ENCODE measurements at places on chromosomes 6 and 20.

GRCh38 chr6:127129251-127129650 lies 10.8 kb downstream of the RSPO3 start:
- no peak for DNase-seq

GRCh38 chr20:9647741-9648140 lies 133.4 kb downstream of the LAMP5 start:
- DNase-seq: no peak

DNA sequence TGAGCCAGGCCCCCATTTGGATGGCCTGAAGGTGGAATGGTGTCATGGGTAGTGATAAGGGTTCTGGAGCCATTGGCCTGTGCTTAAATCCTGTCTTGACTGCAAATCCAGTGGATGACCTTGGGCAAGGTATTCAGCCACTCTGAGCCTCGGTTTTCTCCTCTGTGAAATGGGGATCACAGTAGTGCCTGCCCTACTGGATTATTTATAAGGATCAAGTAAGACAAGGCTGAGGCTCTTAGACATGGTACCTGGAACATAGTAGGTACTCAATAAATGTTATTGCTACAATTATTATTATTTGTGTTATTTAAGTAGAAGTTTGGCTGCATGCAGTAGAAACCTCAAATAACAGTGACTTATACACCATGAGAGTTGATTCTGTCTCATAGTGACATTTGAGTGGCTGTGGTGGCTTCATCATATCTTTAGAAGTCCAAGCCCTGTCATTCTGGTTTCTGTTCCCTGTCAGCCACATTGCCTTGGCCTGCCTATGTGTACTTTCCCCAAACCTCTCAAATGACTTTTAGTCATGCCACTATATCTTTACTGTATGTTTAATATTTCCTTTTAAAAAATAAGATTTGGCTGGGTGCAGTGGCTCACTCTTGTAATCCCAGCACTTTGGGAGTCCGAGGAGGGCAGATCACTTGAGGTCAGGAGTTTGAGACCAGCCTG lies 37.6 kb upstream of the CHMP4B start:
- DNase-seq: no peak

DNA sequence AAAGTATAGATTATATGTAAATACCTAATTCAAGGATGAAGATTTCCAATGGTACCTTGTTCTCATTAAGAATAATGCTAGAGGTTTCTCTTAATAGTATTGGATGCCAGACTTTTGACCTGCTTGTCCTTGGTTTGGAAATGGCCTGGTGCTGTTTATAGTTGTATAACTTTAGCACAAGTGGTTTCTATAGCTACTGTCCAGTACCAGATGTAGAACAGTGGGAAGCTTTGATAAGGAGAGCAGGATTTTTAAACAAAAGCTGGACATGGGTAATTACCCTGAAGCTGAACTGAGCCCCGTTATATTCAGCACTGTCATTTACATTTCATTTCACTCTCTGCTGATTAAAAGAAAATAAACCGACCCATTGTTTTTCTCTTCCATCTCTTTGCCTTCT lies 43.7 kb downstream of the TRMT11 start:
- DNase-seq: no peak

GRCh38 chr6:89221971-89222711 lies 5.0 kb upstream of the GABRR1 start:
- no peak for DNase-seq

GRCh38 chr6:138514860-138515540 lies 15.7 kb upstream of the NHSL1 start:
- no peak for DNase-seq

DNA sequence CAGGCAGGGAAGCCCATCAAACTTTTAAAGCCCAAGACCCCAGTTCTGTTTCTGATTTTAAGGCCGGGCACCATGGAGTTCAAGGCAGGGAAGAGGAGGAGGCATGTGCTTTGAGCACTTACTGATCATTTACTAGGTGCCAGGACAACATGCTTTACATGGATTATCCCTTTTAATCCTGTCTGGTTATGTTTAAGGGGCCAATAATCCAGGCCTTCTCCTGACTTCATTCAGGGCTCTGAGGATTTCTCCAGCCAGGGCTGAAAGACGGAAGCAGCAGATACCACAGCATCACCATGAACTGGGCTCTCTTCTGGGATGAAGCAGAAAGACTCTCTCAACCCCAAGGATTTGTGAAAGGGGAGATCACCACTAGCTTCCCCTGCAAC lies 4.1 kb downstream of the CCND3 start:
- DNase-seq: no peak

DNA sequence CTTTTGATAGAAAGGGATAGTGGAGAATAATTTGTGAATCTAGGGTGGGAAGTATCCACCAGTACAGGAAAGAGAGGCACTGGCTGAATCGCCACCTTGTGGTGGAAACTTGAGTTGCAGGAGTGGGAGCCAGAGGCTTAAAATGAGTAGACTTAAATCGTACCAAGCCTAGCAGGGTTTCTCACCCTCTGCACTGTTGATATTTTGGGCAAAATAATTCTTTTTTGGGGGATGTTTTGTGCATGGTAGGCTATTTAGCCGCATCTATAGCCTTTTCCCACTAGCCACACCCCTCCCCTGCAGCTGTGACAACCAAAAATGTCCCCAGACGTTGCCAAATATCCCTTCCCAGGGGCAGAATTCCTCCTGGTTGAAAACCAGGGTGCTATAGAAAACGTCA lies 119.1 kb downstream of the DHX35 start:
- peak; percentile 51 for DNase-seq

DNA sequence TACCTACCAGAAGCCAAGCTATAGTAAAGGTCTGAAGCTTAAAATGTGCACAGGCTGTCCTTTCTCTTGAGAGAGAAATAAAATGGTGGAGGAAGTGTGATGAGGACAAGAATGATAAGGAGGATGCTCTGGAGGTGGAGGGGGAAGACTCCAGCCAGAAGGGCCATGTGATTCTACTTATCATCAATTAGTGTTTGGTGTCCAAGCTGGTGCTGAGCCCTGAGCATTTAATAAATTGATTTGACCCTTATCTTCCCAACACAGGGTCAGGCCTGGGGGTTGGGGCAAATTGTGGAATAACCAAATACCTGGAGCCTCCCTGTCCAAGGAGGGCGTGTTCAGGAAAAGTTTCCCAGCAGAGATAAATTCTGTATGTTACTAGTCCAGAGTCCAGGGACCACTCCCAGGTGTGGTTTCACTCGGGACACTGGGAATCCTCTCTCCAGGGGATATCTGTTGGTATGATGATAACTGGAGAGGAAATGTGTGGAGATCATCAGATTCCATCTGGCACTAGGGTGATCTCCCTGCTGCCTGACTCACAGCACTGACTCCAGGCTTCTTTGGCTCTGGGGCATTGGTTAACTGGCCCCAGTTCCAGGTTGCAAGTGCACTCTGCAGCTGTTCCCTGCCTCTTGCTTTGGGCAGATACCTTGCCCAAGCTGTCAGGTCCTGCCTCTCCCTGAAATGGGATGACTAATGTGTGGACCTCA lies 3.8 kb upstream of the MYBL2 start:
- no peak for DNase-seq

- DNase-seq: no peak
Observed at GRCh38 chr6:35435074-35435837, 16.9 kb upstream of the FANCE start.

GRCh38 chr6:125022391-125022989 lies 60.3 kb downstream of the RNF217 start:
- no peak for DNase-seq

- DNase-seq: no peak
Observed at GRCh38 chr6:108618623-108619152, 58.0 kb downstream of the FOXO3 start.

GRCh38 chr6:167748046-167748445 lies 78.7 kb upstream of the AFDN start:
- no peak for DNase-seq

DNA sequence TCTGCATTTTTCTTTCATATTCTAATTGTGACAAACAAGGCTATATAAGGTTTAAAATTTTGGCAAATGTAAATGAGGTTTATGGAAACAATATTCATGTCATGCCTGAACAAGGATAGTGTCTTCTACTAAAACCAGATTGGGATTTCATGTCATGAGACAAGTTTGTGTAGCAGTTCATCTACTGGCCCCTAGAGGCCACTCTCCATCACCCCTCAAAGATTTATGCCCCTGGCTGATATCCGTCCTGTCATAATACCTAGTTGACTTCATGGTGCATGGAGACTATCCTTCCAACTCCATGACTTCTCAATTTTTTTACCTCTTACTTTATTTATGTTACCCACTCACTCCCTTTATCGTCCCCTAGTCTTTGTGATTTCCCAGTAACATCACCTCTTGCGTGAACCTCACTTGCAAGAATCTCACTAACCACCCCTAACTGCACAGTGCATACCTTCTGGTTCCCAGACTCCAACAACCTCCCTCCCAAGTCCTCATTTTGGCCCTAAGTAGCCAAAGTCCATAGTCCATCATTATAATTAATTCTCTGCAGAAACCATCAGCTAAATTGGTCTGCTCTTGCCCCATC lies 179.8 kb downstream of the TASP1 start:
- DNase-seq: no peak

DNA sequence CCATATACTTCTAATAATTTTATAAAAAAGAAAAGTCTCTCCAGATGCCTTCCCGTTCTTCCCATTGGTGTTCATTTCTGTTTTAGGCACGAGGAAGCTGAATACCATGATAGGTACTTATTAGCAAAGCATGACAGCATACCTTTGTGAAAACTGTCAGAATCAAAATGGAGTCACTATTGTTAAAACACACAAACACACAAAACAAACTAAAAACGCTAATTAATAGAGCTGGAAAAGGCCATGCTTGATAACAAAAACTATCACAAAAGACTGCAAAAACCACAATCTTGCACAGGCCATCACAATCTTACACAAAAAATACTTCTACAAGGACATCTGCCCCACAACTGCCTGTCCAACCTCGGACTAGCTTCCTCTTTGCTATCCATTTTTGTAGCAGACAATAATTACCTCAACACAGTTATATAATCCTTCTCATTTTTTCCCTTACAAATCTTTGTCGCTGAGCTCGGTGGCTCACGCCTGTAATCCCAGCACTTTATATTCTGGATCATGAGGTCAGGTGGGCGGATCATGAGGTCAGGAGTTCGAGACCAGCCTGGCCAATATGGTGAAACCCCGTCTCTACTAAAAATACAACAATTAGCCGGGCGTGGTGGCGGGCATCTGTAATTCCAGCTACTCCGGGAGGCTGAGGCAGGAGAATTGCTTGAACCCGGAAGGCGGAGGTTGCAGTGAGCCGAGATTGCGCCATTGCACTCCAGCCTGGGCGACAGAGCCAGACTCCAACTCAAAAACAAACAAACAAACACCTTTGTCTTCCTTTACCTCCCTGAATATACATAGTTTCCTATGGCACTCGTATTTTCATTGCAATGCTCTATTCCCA lies 3.2 kb upstream of the ABT1 start:
- DNase-seq: no peak

DNA sequence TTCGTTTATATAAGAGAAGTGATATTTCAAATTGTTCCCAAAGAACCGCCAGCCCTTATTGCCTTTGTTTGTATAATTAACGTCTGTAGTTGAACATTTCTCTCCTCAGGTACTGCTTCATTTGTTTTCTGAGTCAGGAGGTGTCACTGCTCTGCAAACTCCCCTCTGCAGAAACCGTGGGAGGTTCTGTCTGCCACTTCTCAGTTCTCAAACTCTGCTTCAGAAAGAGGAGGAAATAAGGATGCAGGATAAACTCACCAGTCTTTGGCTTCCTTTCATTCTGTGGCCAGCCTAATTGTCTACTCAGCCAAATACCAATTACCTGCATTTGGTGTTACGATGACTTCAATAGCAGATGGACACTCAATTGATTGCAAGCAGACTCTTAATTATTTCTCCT lies 149.8 kb downstream of the PAK5 start:
- DNase-seq: no peak

GRCh38 chr6:37204014-37204751 lies 34.2 kb downstream of the PIM1 start:
- no peak for DNase-seq

- no peak for DNase-seq
Observed at GRCh38 chr6:5898563-5898962, 108.2 kb downstream of the NRN1 start.

DNA sequence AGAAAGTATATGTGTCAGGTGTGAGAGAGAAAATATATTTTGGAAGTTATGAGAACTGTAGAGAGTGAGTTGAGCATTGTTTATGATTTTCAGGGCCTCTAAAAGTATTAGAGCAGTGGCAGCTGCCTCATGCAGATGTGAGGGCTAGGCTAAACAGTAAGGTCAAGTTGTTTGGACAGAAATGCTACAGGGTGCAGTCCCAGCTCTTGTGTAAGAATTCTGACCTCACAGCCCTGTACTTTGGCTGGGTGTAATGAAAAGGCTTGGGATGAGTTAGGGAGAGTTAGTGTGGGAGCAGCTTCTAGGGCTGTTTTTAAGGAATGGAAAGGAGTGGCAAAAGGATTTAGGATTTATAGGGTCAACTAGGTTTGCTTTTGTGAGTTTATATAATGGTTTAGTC lies 764.8 kb upstream of the ADGRB3 start:
- DNase-seq: no peak

DNA sequence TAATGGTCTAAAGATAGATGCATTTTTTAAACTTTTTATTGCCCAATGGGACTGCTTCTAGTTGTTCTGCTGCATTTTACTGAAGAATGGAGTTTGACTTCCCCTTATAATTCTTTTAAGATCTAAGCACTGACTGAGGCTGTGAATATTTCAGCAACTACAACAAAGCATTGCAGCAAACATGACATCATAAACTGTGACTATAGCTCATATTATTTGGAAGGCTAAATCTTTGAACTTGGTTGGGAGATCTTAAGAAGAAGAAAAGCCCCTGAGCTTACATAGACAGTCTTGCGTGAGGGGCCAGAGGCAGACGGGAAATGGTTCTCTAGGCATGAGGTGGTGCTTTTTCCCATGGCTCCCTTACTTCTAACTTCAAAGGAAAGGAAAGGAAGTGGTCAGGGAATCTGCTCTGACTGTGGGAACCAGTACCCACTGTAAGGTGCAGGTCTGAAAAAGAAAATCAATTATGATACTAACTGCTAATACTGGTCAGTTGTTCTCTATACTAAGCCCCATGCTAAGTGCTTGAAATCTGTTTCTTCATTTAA lies 14.8 kb downstream of the HEY2 start:
- DNase-seq: no peak

GRCh38 chr20:17878912-17879602 lies 89.5 kb downstream of the SNX5 start:
- DNase-seq: no peak

DNA sequence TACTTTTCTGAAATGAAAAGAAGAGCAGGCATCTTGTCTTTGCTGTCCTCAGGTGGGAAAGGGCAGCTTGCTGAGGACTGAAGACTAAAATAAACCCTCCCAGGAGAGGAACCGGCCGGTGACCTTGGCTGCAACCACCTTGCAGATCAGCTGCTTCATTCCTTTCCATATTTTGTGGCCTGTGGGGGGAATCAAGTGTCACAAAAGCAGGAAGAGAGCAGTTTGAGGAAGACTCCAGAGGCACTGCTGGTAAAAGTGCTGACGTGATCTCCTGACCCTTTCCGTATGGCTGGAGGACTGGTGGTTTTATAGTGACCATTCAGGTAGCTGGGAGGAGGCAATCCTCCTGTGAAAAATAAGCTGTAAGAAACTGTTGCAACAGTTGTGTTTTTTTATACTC lies 157.0 kb downstream of the PLCB4 start:
- DNase-seq: no peak

All from stimulated activated CD4-positive, alpha-beta T cell treated with anti-CD3 and anti-CD28 coated beads, Interleukin-1b, Interleukin-23, amount 100 ng/mL, for 1 hour (primary cell).